DMS153 (cell line): ENCODE measurements at places on chromosomes 5 and 9.

DNA sequence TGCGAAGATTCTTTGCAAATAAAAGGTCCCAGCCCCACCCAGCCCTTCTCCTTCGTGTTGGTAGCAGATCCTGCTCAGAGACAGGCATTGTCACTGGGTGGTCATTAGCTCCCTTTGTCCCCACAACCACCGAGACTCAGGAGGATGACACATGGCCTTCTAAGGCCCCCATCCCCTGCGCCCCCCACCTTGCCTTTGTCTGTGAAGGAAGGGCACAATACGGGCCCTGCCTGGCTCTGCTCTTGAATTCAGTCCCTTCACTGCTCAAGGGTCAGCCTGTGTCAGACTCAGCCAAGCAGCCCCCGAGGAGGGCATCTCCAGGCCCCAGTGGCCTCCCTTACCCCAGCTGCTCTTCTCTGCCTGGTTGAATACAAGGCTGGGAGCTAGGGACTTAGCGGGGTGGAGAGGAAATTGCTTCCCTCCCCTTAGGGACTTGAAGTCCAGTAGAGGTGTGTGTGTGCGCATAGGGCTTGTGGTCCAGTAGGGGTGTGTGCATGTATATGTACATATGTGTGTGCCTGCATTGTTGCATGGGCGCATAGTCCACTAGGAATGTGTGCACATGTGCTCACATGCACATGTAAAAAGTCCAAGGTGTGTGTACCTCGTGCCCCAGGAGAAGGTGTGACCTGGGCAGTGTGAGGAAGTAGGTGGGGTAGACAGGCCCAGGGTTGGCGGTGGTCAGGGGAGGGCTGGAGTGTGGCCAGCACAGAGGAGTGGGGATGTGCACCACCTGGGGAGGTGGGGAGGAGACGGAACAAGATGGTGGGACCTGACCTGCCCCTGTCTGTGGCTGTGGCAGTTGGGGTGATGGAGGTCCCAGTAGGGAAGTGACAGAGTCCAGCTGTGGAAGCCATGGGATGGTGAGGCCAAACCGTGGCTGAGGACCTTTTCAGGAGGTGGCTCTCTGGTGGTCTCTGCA is 59.1 kb downstream of the PHF2 start:
- no peak for DNase-seq

DNA sequence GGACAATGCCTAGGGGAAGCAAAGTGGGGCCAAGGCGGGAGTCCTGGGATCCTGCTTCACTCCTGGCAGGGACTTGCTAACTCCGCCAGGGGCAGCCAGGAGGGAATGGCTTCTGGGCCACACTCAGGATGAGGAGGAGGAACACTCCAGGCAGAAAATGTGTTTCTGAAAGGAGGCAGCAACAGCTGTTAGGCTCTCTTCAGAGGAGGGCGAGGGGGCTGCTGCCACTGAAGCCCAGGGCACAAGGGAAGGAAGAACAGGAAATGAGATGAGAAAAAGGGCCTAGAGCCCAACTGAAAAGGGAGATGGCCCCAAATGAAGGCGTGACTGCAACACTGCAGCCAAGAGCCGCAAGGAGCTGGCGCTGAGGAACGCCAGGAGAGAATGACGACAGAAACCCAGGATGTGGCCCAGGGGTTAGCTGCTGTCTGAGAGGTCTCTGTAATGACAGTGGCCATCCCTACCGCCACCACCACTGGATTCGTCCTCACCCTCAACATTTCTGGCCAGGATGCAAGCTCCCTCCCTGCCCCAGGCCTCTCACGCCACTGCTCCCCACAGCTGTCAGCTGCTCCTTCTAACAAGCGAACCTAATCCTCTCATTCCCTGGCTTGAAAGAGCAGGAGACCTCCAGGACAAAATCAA is 15.8 kb downstream of the PSMB7 start:
- DNase-seq = no peak

DNA sequence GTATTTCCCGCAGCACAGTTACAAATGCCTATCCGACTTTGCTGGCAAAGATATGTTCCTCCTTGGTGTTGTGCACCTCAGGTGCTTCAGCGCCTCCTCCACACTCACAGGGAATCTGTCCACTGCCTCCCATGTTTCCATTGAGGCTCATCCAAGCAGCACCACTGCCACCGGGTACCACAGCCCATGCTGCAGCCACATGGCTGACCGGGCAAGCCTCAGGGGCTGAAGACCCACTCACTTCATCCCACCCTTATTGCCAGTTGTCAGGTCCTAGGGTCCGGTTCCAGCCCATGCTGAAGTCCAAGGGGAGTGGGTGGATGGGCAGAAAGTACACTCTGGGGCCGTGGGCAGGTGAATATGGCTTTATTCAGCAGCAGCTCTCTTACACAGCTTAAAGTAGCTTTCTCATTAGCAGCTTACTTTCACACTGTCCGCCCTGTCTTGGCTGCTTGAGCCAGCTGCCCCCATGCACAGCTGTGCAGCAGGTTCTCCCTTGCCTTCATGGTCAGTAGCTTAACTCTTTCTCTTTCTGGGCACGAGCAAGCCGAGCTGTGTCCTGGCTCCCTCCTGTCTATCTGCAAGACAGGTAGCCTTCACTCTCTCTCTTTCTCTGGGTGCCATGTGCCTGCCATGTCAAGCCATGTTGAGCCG is 1052.3 kb downstream of the PTPRD start:
- DNase-seq = no peak

DNA sequence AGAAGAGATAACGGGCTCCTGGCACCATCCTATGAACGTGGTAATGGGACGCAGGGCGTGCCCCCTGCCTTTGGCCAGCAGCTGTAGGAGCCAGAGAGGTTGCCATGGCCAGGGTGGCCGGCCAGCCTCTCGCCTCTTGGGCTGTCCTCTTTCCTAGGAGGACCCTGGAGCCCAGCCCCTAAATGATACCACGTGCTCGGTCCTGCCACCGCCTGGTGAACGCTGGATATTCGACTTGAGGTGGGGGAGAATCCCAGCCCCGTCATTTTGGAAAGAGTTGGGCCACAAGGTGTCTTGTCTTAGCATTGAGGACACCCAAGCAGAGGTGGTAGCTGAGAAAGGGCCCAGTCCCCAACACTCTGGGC is 391 bp upstream of the NRG2 start:
- no peak for DNase-seq

DNA sequence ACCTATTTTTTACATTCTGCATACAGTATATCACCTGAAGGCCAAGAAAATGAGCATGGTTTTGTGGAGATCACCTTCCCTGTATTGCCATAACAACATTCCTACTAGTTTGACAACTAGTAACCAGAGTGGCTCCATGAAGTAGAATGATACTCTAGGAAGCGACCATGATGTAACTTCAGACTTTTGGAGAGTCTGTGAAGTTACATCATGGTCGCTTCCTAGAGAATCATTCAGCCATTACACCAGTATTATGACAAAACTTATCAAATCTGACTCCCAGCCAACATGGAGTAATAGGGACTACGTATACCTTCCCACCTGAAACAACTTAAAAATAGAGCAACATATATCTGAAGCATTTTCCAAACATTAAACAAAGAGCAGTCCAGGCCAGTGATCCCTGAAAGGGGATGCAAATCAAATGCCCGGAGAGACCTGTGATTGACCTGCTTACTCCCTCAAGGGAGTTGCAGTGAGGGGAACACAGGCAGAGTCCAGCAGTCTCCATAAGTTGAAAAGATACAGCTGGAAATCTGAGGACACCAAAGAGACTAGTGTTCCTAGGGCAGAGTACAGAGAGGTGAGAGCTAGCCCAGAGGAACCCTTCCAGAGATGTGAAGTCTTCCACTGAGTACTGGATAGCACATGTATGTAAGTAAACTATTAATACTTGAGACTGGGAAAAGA is 7.8 kb downstream of the ECM2 start:
- DNase-seq = no peak

GRCh38 chr5:175688352-175689146 is 30.7 kb downstream of the HRH2 start:
- no peak for DNase-seq

GRCh38 chr5:60700416-60700757 is 421 bp upstream of the DEPDC1B start:
- DNase-seq = no peak

DNA sequence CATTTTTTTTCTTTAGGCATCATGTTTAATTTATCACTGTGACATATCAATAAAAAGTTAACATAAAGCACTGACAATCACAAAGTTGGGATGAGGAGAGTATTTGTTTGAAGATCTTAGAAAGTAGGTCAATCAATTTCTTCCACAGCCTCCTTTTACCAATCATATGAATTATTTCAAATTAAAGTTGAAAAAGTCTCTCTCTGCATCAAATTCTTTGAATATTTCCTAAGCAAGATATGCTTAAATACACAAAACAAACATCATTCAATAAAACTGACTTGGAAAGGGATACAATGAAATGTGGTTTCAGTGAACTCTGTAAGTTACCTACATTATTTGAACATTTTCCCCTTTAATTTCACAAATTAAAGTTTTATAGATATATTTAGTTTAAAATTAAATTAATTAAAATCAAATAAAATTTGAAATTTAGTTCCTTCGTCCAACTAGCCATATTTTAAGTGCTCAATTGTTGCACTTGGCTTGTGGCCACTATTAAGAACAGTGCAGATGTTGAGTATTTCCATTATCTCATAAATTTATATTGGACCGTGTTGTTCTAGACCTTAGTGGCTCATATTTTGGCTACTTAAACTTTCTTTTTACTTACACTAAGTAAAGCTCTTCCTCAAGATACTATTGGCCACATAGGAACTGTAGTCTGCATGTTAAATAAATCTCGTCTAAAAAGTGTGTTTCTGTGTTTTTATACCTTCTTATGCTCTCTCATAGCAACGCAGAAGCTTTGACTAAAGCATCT is 949.7 kb upstream of the NUDT12 start:
- DNase-seq = no peak
